ENCODE measurements at places on chromosomes 16 and 17.

GRCh38 chr17:39963829-39964228 lies 1.0 kb downstream of the GSDMA start:
- DNase-seq: no peak

DNA sequence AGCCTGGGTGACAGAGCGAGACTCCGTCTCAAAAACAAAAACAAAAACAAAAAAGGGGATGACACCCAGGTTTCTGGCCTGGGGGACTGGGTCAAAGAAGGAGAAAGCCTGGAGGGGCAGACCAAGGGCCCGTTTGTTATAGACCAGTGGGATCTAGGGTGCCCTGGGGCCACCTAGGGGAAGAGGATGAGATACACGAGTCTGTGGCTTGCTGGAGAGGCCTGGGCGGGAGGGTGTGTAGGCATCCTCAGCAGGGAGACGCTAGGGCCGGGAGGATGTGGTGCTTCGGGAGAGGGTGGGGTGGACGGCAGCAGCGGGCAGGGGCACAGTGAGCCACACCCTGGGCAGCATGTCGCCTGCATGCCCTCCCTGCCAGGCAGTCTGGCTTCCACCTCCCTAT lies 17.1 kb upstream of the CRK start:
- DNase-seq: no peak

DNA sequence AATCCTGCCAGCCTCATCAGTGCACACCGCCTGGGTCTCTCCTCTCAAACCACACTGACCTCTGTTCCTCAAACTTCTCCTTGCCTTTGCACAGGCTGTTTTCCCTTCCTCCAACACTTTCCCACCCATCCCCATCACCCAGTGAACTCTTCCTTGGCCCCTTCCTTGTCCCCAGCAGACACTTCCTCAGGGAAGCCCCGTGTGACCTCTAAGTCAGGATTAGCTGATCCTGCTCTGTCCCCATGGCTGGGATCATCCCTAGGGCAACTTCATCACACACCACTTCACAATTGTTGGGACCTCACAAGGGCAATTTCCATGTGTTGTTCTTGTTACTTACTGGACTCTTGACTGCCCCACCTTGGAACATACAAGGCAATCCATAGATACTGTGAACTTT lies 67.8 kb downstream of the WSB1 start:
- DNase-seq: no peak

DNA sequence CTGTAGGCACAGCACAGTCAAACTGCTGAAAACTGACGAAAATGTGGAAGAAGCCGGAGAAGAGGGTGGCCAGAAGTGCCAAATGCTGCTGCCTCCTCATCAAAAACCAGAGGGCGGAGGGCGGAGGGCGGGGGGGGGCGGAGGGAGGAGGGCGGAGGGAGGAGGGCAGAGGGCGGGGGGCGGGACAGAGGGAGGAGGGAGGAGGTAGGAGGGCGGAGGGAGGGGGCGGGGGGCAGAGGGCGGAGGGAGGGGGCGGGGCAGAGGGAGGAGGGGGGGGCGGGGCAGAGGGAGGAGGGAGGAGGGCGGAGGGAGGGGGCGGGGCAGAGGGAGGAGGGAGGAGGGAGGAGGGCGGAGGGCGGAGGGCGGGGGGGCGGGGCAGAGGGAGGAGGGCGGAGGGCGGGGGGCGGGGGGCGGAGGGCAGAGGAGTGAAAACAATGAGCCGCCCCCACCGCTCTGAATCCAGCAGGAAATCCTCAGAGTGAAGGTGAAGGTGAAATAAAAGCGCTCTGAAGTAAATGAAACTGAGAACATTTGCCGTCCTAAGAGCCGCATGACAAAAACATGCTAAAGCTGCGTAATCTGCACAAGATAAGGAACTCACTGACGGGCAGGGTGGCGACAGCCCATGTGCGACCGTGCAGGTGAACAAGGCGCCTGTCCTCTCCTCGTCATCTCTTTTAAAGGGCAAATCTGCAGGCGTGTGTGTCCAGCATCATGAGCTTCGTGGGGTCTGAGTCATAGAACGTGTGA lies 22.6 kb upstream of the CBFA2T3 start:
- DNase-seq: no peak

GRCh38 chr17:73710095-73710592 lies 65.9 kb upstream of the SDK2 start:
- DNase-seq: peak; percentile 13

DNA sequence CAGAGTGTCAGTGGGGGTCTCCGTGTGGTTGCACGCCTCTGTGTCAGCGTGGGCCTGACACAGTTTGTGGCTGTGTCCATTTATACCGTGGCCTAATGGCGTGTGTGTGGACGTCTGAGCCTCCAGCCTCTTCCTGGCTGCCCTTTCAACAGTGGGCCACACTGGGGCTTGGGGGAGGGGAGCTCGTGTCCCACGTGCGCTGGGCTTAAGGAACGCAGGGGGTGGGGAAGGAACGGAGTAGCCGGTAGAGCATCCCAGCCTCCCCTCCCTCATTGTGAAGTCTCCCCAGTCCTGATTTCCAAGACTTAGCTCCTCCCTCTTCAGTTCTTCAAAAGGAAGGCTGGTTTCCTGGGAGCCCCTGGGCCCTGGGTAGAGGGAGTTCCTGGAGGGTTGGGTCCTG lies 9.5 kb upstream of the HES7 start:
- no peak for DNase-seq

DNA sequence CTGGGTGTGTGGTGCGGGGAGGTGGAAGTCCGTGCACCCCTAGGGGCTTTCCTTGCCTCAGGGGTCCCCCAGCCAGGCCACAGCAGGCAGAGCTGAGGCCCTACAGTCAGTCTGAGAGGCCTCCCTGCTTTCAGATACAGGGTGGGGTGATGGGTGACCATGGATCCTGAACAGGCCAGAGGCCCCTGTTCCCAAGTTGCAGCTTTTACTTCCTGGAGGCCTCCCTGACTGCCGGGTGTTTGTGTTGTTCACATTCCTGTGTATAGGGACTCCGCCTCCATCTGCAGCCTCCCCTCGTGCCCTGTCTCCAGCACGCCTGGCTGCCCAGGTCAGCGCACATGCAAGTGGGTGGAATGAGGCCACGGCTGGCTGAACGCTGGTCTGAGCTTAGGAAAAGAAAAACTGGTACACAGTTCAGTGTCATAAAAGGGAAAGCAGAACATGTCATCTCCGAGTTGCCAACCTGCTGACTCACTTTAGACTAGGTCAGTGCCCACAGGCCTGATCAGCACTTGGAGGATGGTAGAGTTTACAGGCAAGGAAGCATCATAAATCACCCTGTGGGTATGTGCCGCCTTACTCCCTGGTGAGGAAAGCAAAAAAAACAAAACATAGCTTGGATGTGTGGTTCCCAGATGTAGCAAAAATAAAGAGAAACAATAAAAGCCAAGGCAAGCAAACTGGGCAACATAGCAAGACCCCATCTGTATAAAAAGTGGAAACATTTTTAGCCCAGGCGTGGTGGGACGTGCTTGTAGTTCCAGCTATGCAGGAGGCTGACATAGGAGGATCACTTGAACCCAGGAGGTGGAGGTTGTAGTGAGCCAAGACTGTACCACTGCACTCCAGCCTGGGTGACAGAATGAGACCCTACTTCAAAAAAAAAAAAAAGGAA lies 6.2 kb upstream of the SLC7A6 start:
- DNase-seq: no peak

DNA sequence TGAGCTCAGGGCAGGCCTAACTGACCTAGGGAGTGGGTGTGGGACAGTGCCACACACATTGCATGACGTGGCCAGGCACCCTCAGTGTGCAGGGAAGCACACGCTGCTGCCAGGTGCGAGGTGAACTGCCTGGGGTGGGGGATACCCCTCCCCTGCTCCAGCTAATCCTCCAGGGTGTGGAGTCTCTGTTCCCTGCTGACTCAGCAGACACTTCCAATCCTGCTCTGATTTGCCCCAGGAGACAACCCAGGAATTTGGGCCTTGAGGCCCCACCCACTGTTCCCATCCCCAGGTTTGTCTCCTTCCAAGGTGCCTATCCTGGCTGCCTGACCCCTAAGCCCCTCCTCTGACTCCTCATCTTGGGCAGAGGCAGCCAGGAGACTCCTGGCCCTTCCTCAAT lies 10.7 kb downstream of the DLX3 start:
- no peak for DNase-seq

DNA sequence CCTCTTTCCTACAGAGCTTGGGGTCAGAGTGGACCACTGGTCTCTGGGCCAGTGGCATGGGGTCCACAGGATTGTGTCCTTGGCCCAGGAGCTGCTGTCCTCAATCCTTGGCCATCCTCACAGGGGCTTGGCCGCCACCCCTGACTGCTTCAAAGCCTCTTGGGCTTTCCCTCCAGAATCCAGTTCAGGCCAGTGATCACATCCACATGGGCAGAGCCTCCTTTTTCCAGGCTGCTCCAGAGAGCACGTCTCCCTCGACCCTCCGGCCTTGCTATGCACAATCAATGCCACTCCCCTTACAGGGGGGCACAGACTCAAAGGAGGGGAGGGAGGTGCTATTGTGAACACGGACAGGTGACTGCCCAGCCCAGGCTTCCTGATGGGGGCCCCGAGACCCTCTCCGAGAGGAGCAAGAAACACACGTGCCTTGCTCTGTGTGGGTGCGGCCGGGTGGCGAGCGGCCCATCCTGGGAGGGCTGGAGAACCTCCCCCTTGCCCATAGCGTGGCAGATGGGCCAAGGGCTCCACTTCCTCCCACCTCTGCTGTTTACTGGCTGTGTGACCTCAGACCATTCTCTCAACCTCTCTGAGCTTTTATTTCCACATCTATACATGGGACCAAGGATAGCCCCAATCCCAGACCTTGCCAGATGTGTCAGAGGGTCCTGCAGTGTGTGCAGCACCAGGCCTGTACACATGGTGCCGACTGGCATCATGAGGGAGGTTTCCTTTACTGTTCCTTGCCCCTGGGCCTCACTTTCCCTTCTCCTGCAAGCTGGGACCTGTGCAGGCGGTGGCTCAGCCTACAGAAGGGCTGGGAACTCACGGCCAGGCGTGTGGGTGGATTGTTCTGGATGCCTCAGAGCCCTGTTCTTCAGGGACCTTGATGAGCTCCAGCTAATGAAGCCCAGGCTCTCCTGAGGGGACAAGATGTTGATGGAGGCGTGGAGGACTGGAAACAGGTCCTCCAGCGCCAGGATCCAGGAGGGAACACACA lies 229.0 kb upstream of the GSE1 start:
- DNase-seq: no peak

- DNase-seq: no peak
These were observed 10.6 kb downstream of the PEMT start for GRCh38 chr17:17580662-17581470.

- no peak for DNase-seq
These were observed 255.1 kb downstream of the HS3ST3A1 start for GRCh38 chr17:13346592-13346991.

DNA sequence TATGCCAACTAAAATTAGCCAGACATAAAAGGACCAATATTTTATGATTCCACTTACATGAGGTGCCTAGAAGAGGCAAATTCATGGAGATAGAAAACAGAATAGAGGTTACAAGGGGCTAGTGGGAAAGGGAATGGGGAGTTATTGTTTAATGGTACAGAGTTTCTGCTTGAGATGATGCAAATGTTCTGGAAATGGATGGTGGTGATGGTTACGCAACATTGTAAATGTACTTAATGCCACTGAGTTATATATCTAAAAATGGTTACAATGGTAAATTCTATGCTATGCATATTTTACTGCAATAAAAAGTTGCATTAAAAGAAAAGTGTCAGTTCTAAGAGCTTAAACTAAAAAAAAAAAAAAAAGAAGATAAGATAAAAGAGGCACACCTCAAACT lies 17.9 kb downstream of the MT1X start:
- no peak for DNase-seq

DNA sequence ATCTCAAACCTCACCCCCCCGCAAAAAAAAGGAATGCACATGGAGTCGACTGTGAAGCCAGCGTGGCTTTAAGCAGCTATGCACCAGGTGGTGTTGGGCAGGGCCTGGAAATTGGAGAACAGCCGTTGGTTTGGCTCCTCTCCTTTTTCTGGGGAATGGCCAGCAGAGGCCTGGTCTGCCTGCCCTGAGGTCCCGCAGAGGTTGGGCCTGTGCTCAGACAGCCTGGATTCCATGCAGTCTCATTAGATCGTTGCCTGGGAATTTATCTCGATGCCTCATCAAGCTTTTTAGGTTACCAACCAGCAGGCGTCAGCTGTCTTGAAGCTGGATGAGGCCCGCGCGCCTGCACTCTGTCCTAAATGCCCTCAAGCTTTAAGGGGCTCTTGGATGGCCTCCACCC lies 9.8 kb downstream of the SLC12A3 start:
- no peak for DNase-seq

- no peak for DNase-seq
These were observed 16.9 kb downstream of the NXN start for GRCh38 chr17:962670-963069.

DNA sequence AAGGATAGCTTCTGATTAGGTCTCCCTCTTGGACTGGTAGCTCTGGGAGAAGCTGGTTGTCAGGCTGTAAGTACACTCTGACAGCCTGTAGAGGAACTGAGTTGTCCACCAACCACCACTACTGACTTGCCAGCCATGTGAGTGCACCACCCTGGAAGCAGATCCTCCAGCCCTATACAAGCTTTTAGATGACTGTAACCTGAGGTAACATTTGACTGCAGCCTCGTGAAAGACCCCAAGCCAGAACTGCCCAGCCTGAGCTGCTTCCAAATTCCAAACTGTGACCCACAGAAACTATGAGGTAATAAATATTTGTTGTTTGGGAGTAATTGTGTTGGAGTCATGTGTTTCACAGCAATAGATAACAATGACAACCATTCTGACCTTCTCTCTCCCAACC lies 30.8 kb upstream of the DYNLL2 start:
- DNase-seq: no peak
